Immature natural killer cell (primary cell): ENCODE measurements at places on chromosomes 2 and 18. TPM values are rescaled to one million over a fixed set of nuclear protein-coding genes. Genes with fewer than 3 reads are reported as not detected.

DNA sequence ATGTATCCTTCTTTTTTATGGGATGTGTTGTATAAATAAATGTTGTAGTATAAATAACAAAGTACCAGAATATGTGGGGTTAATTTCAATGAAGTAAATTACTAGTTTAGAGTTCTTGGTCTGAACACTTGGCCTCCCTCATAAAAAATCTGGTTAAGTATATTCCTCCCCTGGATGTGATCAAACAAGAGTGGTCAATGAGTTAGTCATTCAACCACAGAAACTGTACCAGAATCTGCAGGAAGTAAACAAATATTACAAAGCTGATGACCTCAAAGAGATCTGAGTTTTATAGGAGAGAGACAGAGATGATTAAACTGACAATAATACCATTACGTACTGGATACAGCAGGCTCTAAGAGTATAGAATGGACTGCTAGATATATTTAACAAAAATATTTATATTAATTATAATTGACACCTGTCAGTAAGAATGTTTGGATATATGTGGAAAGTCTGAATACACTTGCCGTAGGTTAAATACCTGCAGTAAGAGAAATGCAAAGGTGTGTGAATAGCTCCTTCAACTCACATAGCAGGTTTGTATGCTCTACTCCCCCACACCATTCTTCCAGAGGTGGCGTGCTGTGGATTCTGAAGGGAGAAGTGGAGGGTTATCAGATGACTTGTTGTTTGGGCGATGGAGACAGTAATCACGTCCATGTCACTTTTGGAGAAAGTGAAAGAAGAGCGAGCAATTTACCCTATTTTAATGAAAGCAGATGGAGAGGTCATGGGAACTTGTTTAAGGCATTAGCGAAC, 108.3 kb upstream of the LRATD1 start:
- H3K36me3 ChIP-seq: no peaks in the 10 kb centered on the region
- no peak for DNase-seq
- no peaks in the 10 kb centered on the region for H3K4me1 ChIP-seq

DNA sequence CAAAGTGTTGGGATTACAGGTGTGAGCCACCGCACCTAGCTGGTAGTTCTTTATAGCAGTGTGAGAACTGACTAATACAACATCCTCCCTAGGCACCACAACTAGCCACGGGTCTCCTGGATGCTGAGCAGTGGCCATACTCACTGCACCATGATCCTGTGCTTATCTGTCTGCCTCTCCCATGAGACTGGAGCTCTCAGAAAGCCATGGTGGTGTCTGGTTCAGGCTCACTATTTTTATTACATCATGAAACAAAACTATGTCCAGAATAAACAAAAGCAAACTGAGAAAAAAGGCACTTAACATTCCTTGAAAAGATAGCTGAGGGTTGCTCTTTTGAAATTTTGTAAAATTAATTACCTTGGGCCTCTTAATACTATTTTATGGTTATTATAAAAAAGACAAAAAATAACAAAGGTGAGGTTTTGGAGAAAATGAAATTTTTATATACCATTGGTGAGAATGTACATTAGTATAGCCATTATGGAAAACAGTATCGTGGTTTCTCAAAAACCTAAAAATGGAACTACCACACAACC, 90.7 kb upstream of the TFCP2L1 start:
- H3K27me3 ChIP-seq: peaks cover 3% of the 10 kb centered on the region
- no peak overlapping the region for H3K4me3 ChIP-seq

DNA sequence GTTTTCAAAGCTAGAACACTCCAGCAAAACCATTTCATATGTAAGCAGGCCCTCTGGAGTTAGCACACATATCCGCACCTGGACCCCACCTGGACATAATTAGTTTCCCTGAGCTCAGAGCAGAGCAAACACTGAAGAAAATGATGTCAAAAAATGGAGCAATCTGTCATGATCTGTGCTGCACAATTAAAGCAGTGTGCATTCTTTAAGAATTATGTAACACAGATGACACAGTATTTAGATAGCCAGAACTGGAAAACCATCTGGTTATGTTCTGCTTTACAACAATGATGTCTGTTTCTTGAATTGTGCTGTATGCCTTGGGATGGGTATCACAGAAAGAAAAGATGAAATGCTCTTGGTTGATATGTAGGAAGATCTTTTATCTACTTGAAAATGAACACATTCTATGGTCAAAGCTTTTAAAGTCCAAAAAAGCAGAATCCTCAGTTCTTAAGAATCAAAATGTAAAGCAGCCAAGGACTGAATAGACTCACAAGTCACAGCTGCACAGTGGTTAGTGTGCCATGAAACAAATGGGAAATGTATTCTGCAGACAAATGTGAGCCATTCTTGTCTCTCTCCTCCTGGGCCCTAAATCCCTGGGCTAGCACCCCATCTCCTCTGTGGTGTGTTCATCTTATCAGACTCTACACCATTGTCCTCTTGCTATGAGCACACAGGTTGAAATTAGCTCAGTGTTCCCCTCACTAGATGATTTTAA, 36.8 kb downstream of the HRH4 start:
- H3K4me1 ChIP-seq: peaks cover 33% of the 10 kb centered on the region
- H3K27ac ChIP-seq: no peak overlapping the region
- peaks cover 10% of the 10 kb centered on the region for H3K27me3 ChIP-seq
- no peak overlapping the region for H3K4me3 ChIP-seq
- H3K36me3 ChIP-seq: no peaks in the 10 kb centered on the region
- no peak for DNase-seq

- no peak for DNase-seq
- H3K27ac ChIP-seq: no peak overlapping the region
- no peak overlapping the region for H3K4me3 ChIP-seq
- H3K4me1 ChIP-seq: no peaks in the 10 kb centered on the region
- no peaks in the 10 kb centered on the region for H3K36me3 ChIP-seq
These were observed 110.6 kb upstream of the RIOK3 start for GRCh38 chr18:23342506-23342905.

GRCh38 chr18:34707670-34708069, 2.4 kb upstream of the DTNA start:
- no peak overlapping the region for H3K27ac ChIP-seq
- H3K4me1 ChIP-seq: no peaks in the 10 kb centered on the region
- H3K4me3 ChIP-seq: no peak overlapping the region
- no peak for DNase-seq

DNA sequence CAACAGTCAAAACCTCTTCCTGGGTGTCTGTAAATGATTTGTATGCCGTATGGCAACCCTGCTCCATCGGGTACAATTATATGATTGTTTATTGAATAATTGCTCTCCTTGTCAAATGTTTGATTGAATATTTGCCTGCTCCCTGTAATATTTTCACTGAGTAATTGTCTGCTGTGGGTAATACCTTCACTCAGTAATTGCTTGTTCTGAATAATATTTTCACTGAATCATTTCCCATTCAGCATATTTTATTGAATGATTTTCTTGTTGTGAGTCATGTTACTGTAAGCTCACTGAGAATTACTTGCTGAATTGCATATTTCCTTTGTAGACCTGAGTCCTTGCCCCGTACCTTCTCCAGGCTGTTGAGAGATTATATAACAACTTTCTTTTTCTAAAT, 535.2 kb downstream of the METTL4 start:
- H3K4me3 ChIP-seq: no peak overlapping the region
- DNase-seq: no peak
- no peak overlapping the region for H3K27ac ChIP-seq
- peaks cover 4% of the 10 kb centered on the region for H3K27me3 ChIP-seq
- no peaks in the 10 kb centered on the region for H3K36me3 ChIP-seq
- no peaks in the 10 kb centered on the region for H3K4me1 ChIP-seq

GRCh38 chr2:119712571-119712970, 33.6 kb downstream of the TMEM177 start:
- no peak overlapping the region for H3K4me3 ChIP-seq
- no peaks in the 10 kb centered on the region for H3K36me3 ChIP-seq
- H3K4me1 ChIP-seq: no peaks in the 10 kb centered on the region
- H3K27me3 ChIP-seq: peaks cover 2% of the 10 kb centered on the region
- no peak overlapping the region for H3K27ac ChIP-seq
- DNase-seq: no peak

DNA sequence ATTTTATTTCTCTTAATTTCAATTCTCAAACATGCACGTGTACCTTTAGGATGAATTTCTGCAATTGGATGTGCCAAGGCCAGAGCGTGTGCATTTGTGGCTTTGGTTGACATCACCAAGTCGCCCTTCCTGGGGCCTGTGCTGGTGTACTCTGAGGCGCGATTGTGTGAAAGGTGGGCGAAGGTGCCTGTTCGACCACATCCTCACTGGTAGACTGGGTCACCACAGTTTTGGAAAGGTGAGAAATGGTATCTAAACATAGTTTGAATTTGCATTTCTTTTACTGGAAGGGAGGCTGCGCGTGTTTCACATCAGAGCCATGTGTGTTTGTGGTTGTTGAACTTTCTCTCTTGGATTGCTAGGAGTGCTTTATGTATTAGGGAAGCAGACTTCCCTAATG, 89.8 kb downstream of the LDLRAD4 start:
- H3K27ac ChIP-seq: no peak overlapping the region
- peaks cover 4% of the 10 kb centered on the region for H3K27me3 ChIP-seq
- peak overlapping the region; percentile 25 for H3K4me3 ChIP-seq

- no peaks in the 10 kb centered on the region for H3K4me1 ChIP-seq
- no peaks in the 10 kb centered on the region for H3K36me3 ChIP-seq
- peaks cover 4% of the 10 kb centered on the region for H3K27me3 ChIP-seq
- no peak for DNase-seq
- no peak overlapping the region for H3K27ac ChIP-seq
These were observed 128.4 kb downstream of the KLHL29 start for GRCh38 chr2:23513245-23513871.

DNA sequence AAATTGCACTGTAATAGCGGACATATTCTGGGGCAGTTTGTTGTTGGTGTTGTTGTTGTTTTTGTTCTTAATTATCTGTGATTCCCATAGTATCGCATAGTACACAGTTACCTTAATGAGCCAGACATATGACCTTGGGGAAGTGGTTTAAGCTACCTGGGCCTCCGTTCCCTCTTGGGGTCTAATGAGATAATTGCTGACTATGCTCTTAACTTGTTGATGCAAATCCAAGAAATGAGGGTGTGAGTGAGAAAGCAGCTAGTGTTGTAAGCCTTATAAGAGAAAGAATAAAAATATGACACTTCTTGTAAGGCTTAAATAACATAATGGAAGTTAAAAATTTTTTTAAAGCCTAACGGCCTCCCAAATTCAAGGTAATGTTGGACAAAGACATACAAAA, 7.1 kb downstream of the NMI start:
- no peak overlapping the region for H3K4me3 ChIP-seq
- H3K4me1 ChIP-seq: peaks cover 44% of the 10 kb centered on the region
- peaks cover 21% of the 10 kb centered on the region for H3K36me3 ChIP-seq
- H3K27me3 ChIP-seq: no peaks in the 10 kb centered on the region
- no peak for DNase-seq
- H3K27ac ChIP-seq: no peak overlapping the region

DNA sequence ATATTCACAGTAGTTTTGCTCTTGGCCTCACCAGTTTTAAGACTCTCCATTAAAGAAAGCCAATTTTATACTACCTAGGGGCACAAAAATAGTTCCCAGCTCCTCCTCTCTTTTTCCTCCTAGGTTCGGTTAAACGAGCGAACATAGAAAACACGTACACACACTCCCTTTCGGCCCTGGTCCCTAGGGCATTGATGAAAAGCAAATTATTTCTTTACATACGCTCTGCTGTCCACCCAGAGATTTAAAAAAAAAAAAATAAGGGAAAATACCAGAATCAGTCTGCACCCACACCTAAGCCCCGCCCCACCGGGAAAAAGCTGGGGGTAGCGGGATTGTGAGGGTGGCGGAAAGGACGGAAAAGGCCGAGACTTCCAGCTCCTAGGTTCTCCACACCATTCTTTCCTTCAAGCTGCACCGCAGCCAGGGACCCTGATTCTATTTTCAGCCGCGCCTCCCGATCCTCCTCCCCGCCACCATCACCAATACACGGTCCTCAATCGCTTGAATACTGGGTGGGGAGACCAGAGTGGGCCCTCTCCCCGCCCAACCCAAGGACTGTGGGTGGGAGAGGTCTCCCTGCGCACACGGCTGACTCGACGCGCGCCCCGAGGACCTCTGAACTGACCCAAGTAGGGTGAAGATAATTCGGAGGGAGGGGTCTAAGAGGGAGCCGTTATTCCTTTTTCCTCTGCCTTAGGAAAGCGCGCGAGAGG, 769 bp downstream of the ATF2 start:
- H3K4me3 ChIP-seq: peak overlapping the region; percentile 96
- peaks cover 4% of the 10 kb centered on the region for H3K27me3 ChIP-seq
- no peaks in the 10 kb centered on the region for H3K36me3 ChIP-seq
- H3K27ac ChIP-seq: peak overlapping the region; percentile 98
- peaks cover 43% of the 10 kb centered on the region for H3K4me1 ChIP-seq
- DNase-seq: no peak

GRCh38 chr2:64391424-64391823, 62.5 kb upstream of the LGALSL start:
- peaks cover 3% of the 10 kb centered on the region for H3K27me3 ChIP-seq
- H3K36me3 ChIP-seq: no peaks in the 10 kb centered on the region
- no peaks in the 10 kb centered on the region for H3K4me1 ChIP-seq
- H3K27ac ChIP-seq: no peak overlapping the region
- DNase-seq: no peak

DNA sequence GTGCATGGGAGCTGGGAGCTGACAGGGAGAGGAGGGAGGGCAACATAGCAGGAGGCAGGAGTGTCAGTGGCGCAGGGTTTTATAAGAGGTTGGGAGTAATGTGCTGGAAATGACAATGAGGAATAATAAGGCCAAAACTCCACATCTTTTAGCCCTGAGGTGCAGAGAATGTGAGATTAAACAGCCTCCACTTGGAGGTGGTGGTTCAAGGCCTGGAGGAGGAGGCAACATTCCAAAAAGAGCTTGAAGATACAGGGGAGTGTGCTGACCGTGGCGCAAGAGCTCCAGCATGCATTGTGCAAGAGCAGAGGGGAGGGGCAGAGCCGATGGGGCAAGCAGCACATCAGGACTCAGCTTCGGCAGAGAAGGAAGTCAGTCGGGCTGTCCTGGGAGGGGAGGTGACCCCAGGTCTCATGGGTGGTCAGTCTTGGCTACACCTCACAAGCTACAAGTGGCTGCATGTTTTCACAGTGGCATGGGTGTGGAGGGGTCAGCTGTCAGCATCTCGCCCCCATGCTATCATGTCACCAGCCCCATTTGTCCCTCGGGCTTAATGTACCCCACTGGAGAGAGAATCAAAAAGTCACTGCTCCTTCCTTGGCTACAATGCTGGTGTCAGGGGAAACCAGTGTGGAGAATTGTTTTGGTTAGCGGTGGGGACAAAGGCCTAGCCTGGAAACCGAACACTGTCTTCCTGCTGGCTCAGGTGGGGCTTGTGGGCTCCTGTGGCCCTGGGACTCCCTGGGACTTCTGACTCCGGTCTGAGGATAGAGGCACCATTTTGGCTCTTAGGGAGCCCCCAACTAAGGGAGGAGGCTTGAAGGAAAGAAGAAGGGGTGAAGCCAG, 208.0 kb downstream of the ZFP36L2 start:
- H3K4me3 ChIP-seq: no peak overlapping the region
- DNase-seq: no peak
- H3K36me3 ChIP-seq: no peaks in the 10 kb centered on the region
- no peak overlapping the region for H3K27ac ChIP-seq
- H3K27me3 ChIP-seq: peaks cover 4% of the 10 kb centered on the region
- H3K4me1 ChIP-seq: no peaks in the 10 kb centered on the region

Gene GPC1
- polyA plus RNA-seq: not detected

Gene SKOR2
- not detected for polyA plus RNA-seq

Gene PJVK
- polyA plus RNA-seq: 0.19 TPM

Gene POTEI
- polyA plus RNA-seq: not detected

Gene KLF7
- 10.2 TPM for polyA plus RNA-seq

Gene ANO7
- not detected for polyA plus RNA-seq

Gene LRRC30
- polyA plus RNA-seq: not detected

Gene LHCGR
- polyA plus RNA-seq: not detected
